ENCODE measurements at places on chromosomes 3 and 15. TPM values are rescaled to one million over a fixed set of nuclear protein-coding genes. Genes with fewer than 3 reads are reported as not detected.

GRCh38 chr15:59296181-59296617, 76.5 kb downstream of the MYO1E start:
- no peak for DNase-seq

DNA sequence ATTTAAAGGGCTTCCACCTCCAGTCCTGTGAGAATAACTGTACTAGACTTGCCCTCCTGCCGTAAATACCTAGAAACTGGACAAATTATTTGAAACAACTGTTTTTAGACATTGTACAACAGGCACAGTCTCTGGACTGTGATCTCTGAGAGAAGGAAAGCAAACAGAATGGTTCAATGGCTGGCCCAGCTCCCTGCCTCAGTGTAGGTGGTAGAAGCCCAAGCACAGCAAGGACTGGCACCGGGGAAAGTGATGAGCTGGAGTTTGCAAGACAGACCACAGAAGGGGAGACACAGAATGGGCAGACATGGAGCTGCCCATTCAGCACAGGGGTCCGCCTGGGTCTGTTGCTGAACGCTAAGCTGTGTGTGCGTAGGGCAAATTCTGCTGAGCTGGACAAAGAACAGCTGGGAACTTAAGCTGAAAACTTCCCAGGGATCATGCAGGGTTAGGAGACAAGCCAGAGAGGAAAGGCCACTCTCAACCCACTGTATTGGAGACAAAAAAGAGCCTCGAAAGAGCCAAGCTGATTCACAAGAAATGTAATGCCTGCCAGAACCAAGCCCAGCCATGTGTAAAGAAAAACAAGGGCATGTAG, 52.6 kb upstream of the SEC61A1 start:
- DNase-seq: no peak

DNA sequence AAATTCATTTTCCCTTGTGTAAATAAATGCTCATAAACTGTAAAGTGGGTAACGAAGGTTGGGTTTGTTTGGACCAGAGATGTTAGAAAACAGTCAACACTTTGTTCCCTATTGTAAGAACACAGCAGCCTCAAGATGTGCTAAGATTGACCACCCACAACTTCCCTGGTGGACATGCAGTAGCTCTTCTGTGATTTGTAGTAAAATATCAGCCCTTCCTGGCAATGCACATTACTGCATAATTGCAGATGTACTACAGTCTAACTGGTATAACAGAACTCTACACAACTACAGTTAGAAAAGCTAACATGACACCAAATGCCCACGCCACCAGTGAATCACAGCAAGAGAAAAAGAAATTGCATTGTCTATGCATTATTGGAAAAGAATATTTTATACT, 129.4 kb downstream of the FGF12 start:
- no peak for DNase-seq

DAG1 gene
- 126 TPM for polyA plus RNA-seq

GRCh38 chr15:77608774-77609173, 23.9 kb downstream of the LINGO1 start:
- DNase-seq: no peak

PTX3 gene
- polyA plus RNA-seq: 4.4 TPM

Data from right renal pelvis (tissue), 4 donors.